Activated CD4-positive, alpha-beta T cell treated with anti-CD3 and anti-CD28 coated beads, Interleukin-2, Interleukin-4, amounts not matched to agents 100 ng/mL and 50 ng/mL, durations not matched to agents 16 hours and 8 hours (primary cell): ENCODE measurements at places on chromosomes 1 and 21.
A peak's percentile ranks its signal among the peaks of the same experiment; 100 is the strongest.

- no peak for DNase-seq
These were observed 33.6 kb downstream of the CD58 start for GRCh38 chr1:116537040-116537831.

- no peak for DNase-seq
These were observed 28.6 kb upstream of the LRRC3 start for GRCh38 chr21:44426663-44427191.

GRCh38 chr1:36924282-36924811, 110.0 kb downstream of the GRIK3 start:
- DNase-seq = peak; percentile 28

- no peak for DNase-seq
These were observed 5.0 kb downstream of the RAP1GAP start for GRCh38 chr1:21663951-21664805.

DNA sequence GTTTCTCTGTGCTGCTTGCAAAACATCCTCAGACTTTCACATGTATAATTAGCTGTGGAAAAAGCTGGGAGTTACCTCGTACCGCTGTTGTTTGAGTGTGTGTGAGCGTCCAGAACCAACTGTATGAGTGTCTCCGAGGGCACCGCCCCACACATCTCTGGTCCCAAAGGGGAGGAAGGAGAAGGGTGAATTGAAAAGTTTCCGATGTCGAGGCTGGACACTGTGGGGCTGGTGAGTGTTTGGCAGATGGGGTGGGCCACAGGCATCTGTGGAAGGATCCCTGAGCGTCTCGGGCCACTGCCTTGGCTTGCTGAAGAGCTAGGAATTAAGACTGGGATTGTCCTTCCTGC, 1.2 kb downstream of the ATP2B4 start:
- no peak for DNase-seq

DNA sequence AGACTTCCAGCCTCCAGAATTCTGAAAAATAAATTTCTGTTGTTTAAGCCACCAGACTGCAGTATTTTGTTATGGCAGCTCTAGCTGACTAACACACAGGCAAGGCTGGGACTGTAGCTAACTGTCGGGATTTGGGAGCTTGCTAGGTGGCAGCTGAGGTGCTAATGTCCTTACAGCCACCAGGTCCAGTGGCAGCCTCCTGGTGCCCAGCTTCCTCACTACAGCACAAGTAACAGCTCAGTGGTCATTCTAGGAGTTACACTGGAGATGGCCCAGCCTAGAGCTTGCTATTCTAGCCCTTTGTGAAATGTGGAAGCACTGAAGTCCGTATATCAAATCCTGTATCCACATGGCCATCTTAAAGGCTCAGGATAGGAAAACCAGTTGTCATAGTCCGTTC, 4.3 kb upstream of the C1orf115 start:
- no peak for DNase-seq

GRCh38 chr1:204730826-204731459, 45.4 kb upstream of the LRRN2 start:
- DNase-seq = no peak

- no peak for DNase-seq
These were observed 148.1 kb downstream of the TTLL7 start for GRCh38 chr1:83850834-83851233.

GRCh38 chr1:232568906-232569553, 60.9 kb downstream of the SIPA1L2 start:
- no peak for DNase-seq

- no peak for DNase-seq
These were observed 533.0 kb upstream of the PRMT6 start for GRCh38 chr1:106523497-106523896.

DNA sequence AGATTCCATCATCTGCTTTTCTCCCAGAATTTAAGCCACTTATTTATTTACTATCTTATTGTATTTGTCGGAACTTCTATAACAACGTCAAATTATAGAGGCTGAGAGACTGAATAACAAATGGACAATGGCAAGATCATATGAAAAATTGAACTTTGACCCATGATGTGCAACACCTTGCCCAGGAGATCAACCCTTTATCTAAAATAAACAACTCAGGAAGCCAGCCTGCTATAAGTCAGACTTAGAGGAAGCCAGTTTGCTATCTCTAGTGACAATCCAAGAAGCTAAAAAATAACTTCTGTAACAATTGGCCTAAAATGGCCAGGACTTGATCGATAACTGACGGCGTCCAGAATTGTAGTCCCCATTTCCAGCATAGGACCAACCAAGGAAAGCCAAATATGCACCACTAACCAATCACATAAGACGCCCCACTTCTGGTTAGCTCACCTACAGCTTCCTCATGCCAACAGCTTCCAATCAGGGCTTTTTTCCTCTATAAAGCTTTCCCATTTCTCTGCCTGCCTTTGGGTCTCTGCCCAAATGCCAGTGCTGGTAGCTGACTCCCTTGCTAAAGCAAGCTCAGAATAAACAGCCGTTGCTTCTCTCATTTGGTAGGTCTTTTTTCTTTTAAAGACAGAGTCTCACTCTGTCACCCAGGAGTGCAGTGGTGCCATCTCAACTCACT, 28.5 kb downstream of the ANP32E start:
- DNase-seq = no peak

DNA sequence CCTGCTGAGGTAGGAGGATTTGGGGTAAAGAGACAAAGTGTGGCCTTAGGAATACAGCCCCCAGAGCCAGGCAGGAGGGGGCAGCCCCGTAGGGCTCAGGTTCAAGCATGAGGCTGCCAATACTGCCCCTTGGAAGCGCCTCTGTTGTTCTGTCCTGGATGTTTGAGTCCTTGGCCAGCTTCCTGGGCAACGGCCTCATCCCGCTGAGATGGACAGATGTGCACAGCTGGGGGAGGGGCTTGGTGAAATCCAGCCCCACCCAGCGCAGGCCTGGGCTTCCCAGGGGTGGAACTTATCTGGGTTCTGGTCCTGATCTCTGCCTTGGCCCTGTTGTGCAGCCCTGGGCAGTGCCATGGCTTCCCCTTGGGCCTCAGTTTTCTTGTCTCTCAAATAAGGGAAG, 34.8 kb upstream of the MAN1C1 start:
- no peak for DNase-seq

GRCh38 chr1:169860187-169860586, 33.5 kb downstream of the SCYL3 start:
- no peak for DNase-seq

GRCh38 chr1:94592571-94592920, 51.0 kb upstream of the F3 start:
- DNase-seq = no peak

- peak; percentile 82 for DNase-seq
These were observed 39.3 kb downstream of the FASLG start for GRCh38 chr1:172698224-172698623.

DNA sequence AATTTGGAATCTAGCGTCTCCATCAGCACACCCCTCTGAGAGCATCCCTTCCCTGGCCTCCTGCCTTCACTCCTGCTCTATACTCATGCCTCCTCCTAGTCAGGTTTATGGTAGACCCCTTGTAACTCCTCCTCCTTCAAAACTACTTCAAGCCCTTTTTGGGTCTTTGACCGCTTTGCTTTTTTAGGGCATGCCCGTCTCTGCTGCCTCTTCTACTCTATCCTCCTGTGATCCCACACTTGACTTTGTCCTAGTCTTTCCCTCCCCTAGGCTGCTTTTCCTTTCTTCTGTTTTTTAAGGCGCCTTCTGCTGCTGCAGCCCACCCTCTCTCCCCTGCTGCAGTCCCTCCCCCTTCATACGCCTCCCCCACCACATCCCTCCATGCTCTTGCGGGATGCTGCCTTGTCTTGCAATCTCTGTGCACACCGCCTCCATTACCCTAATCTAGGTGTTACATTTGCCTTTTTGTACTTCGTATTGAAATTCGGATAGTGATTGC, 1.5 kb downstream of the SNX27 start:
- no peak for DNase-seq

GRCh38 chr1:37795340-37796125, 1.9 kb downstream of the MANEAL start:
- peak; percentile 40 for DNase-seq

DNA sequence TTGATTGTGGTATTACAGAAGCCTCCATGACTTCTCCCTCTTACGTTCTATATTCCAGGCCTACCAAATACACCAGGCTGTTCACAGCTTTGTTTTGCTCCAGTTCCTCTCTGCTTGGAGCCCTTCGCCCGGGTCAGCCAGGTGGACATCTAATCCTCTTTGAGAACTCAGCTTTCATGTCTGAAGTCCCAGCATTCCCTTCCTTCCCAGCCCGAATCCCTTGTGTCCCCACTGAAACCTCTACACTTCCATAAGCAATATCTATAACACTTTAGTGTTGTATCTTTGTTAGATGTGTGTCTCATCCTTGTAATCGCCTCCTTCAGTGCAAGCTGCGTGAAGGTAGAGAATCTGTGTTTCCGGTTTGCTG, 1.9 kb downstream of the RNF11 start:
- DNase-seq = no peak

DNA sequence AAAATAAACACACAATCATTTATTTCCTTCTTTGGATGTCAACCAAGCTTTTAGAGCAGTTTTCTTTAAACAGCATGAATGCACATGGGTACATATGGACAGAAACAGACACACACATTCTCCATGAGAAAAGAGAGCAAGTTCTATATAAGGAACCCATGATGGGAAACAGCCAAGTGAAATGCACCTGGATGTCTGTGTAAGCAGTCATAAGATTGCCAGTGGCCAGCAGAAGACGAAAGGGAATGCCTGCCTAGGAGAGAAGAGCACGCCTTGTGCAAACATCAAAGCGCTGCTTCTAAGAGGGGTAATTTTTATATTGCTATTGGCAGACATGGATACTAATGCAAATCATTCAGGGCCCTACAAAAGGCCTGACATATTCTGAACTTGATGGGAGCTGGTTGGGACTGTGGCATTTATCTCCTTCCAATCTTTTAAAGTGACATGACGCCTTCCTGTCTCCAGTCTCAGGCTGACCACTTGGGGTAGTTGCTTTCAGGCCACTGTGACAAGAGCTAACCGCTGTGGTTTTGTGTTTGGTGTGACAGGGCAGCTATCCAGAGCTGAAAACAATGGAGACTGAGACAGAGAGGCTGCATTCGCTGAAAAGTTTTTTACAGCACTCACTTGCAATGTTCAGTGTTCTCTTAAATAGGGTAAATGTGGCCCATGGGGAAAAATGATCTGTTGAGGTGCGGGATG, 75.0 kb upstream of the DPT start:
- no peak for DNase-seq

GRCh38 chr1:109639841-109640184, 16.1 kb upstream of the GSTM4 start:
- no peak for DNase-seq

DNA sequence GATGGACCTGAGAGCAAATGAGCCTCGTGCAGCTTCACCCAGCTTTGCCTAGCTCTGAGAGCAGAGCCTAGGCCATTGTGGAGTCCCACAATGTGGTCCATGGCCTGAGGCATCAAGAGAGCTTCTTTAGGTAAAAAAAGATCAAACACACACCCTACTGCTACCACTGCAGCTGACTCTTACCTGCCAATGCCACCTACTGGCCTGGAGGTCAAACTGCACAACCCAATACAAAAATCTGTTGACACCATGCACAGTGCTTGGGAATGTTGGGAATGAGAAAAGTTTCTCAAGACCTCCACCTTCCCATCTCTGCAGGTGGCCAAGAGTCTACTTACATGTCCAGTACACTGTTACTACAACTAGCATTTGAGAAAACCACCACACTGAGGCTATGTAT, 60.6 kb downstream of the UCHL5 start:
- DNase-seq = no peak

DNA sequence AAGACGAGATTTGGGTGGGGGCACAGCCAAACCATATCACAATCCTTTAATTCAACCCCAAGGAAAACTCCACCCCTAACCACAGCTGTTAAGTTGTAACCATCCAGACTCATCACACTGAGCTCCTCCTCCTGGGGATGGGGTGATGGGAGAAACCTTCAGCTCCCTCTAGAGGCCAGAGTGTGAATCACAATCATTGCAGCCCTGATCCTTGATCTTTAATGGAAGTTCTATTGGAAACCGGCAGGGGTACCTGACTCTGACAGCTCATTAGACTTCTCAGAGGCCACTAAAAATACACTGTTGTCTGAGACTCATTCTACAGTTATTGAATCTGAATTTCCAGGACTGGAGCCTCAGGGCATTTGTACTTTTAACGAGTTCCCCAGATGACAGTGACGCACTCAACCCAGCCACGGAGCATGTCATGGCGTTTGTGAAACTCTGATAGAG, 127.2 kb downstream of the IGSF21 start:
- DNase-seq = peak; percentile 39

GRCh38 chr1:171909711-171910110, 68.4 kb downstream of the DNM3 start:
- no peak for DNase-seq

DNA sequence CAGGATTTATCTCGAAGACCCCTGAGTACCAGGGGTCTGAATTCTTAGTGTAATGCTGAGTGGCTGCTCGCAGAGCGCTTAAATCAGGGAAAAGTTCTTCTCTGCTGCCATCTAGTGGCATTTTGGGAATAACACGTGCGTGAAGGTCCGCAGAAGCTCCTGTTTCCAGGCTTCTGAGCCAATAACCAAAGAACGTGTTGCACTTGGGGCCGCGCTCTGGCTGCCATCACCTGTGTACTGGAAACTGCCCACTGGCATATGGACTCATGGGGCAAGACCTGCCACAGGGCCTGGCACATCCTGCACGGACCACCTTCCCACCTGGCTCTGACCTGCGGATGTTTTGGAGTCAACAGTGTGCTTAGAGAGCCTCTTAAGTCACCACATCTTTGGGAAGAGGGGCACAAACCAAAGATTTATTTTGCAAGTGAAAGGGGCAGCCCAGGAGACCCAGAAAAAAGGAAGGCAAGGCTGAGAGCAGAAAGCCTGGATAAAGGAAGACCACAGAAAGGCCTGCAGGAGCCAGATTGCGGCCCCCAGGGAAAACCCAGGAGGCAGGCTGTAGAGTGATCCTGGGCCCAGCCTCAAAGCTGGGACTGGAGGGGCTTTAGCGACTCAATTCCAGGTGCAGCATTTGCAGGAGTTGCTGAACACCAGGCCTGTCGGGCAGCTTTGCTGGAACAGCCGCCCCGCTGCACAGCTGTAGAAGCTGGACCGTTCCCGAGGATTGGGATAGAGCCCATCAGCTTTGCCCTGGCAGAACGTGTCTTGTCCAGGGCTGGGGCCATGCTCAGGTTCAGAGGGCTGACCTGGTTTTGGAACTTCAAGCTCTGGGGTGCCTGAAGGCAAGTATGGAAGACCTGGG, 13.0 kb downstream of the CHIT1 start:
- DNase-seq = peak; percentile 67

DNA sequence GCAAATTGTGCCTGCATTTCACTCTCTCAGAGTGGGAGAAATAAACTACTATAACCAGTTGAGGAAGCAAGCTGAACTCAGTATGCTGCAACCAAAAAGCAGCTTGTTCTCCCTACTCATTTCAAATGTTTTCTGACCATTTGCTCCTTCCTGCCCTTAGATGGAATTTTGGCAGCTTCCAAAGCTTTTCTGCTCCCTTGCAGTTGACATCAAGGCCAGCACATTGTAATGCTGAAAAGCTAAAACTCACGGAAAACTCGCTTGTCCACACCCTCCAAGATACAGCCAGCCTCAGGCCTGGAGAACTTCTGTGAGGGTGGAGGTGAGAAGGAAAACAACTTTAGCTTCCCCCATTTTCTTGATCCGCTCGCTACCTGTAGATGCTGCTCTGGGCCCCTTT, 5.0 kb upstream of the CHML start:
- DNase-seq = no peak
